Renal cortex interstitium (tissue), 15 donors: ENCODE measurements at places on chromosomes 2 and 18. TPM values are rescaled to one million over a fixed set of nuclear protein-coding genes. Genes with fewer than 3 reads are reported as not detected.

DNA sequence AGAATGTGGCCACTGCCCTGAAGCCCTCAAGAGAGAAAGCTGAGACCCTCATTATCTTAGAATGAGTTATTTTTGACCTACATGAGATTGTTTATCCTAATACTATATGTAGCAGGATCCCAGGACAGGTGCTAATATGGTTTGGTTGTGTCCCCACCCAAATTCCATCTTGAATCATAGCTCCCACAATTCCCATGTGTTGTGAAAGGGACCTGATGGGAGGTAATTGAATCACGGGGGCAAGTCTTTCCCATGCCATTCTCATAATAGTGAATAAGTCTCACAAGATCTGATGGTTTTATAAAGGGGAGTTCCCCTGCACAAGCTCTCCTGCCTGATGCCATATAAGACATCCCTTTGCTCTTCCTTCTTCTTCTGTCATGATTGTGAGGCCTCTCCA, 76.8 kb downstream of the CCBE1 start:
- no peak for DNase-seq

GRCh38 chr2:19048593-19049266, 309.7 kb downstream of the OSR1 start:
- no peak for DNase-seq

- DNase-seq = no peak
Observed at GRCh38 chr2:99715956-99716355, 226.1 kb upstream of the REV1 start.

- DNase-seq = no peak
Observed at GRCh38 chr18:13175754-13176210, 42.8 kb upstream of the LDLRAD4 start.

DNA sequence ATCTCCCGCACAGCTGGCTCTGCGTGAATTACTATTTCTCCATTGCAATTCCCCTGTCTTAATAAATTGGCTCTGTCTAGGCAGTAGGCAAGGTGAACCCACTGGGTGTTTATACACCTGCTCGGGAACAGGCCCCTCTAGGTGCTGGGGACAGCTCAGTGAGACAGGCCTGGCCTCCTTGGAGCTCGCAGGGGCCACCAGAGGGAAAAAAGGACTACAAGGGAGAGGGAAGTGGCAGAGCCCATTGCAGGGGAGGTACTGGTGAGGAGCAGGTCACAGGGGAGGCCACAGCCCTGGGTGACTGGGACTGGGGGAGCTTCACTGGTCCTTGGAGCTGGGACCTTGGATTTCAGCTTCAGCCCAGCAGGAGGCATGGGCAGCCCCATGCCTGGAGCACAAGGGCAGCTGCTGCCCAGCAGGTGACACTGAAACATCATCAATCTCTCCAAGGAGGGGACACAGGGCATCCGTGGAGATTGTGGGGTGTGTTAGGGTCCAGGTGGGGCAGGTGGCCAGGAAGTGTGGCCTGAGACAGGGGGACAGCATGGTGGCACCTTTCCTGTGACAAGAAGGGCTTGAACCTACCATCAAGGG, 31.2 kb downstream of the NGEF start:
- DNase-seq = no peak

DNA sequence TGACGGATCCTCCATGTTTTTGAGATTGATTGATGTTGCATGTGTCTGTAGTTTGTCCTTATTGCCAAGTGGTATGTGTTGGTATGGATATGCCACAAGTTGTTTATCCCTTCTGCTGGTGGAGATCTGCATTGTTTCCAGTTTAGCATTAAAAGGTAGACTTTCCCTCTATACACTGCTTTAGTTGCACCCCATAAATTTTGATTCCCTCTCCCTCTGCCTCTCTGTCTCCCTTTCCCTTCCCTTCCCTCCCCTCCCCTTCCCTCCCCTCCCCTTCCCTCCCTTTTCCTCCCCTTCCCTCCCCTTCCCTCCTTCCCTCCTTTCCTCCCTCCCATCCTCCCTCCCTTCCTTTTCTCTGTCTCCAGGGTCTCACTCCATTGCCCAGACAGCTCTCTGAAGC, 18.6 kb upstream of the TOGARAM2 start:
- DNase-seq = no peak

DNA sequence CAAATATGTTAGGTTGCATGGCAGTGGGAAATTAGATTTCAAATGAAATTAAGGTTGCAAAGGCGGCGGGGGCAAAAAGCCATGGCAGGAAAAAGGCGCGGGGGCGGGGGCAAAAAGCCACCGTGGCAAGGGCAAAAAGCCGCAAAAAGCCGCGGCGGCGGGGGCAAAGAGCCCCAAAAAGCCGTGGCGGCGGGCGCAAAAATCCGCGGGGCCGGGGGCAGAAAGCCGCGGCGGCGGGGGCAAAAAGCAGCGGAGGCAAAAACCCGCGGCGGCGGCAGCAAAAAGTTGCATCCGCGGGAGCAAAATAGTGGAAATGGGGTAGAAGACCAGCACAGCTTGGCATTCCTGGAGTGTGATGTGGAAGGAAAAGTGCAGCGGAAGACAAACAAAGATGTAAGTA, 417.1 kb downstream of the ANKRD30B start:
- no peak for DNase-seq

DNA sequence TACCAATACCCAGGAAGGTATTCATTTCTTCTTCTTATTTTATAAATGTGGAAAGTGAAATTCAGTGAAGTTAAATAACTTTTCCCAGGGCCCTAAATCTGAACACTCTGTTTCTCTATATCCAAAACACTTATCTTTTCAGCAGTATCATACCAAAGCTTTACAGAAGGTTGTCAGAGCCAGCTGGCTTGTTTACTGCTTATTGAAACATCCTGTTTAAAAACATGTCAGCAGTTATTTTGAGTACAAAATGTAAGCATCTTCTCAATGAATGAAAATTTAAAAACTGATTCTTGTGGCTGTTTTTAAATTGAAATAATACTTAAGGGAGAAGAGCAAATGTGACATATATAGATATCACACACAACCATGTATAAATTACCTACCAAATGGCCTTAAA, 11.3 kb upstream of the CDH19 start:
- DNase-seq = no peak

DNA sequence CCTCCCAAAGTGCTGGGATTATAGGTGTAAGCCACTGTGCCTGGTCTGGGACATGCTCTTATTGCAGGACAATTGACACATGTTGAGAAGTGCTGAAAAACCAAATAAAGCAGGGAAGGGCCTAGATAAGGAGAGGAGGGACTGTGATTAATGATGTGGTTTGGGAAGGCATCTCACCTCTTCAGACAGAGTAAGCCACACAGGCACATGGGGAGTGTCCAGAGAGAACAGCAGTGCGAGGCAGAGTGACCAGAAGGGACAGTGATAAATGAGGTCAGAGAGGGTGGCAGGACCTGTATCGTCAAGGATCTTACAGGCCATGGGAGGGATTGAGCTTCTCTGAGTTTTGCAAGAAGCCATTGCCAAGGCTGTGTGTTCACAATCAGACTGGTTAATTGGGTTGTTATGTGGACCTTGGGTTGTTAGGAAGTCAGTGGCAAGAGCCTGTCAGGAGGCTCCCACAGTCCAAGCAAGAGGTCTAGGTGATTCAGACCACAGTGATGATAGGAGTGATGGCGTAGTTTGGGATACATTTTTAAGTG, 58.5 kb downstream of the EIF5B start:
- DNase-seq = no peak

DNA sequence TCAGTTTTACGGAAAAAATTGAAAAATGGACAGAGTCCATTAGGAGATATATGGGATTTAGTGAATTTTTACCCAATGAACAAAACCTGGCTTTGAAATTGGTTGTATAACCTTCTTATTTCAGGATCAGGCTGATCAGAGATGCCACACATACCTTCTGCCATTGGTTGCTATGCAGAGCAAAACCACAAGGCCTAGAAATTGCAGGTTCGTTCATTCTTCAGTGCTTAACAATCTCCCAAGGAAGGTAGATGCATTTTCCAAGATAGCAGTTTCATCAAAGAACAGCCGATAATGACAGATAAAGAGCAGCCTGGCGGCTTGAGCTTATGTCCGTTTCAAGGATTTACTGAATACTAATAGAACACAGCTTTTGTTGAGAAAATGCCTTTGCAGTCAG, 868.8 kb downstream of the EPHA4 start:
- no peak for DNase-seq

DNA sequence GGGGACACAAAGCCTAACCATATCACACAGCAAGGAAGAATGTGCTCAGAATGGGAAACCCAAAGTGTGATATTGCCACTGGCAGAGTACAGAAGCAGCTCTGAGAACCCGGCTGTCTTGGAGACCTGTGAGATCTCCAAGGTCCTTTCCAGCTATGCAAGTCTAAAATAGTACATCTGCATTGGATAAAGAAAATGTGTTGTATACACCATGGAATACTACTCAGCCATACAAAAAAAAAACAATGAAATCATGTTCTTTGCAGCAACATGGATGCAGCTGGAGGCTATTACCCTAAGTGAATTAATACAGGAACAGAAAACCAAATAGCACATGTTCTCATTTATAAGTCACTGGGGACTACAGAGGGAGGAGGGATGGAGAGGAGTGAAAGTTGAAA, 36.5 kb upstream of the RFX8 start:
- DNase-seq = no peak

GRCh38 chr2:32697156-32697555, 69.3 kb downstream of the TTC27 start:
- no peak for DNase-seq

- no peak for DNase-seq
Observed at GRCh38 chr2:143356736-143357446, 227.7 kb downstream of the ARHGAP15 start.

GRCh38 chr18:78622251-78622906, 357.2 kb upstream of the SALL3 start:
- DNase-seq = no peak

GRCh38 chr2:26577442-26578112, 63.6 kb downstream of the CIB4 start:
- DNase-seq = no peak

GRCh38 chr18:67875944-67876343, 359.4 kb upstream of the DSEL start:
- DNase-seq = no peak

DNA sequence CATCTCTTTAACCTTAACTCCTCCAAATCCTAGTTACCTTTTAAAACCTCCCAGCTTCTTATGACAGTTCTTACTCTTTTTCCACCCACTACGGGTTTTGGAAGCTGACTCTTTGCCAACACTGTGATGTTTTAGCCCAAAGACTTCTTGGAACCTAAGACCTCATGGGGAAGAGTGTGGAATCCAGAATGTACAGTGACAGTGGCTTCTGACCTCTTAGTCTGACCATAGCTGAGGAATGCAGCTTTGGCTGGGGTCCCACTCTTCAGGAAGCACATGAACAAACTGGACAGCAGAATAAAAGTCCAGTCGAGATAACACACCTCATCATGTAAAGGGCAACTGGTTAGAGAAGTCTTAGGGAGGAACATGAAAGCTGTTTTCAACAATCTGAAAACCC, 161.1 kb upstream of the PKDCC start:
- DNase-seq = no peak

DNA sequence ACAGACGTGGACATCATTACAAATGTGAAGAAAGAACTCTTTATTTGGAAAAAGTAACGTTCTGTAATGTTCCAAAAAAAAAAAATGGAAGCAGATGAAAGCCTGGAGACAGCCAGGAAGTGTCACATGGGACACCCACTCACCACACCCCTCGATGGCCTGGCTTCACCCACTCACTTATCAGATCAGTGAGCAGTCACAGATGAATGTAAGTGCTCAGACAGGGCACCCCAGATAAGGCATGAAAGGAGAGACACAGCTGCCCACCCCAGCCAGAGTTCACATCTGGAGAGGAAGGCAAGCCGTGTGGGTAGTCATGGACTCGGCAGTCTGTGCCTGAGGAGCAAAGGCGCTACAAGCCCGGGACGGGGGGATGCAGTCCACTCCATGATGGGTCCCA, 105.2 kb downstream of the SEPTIN10 start:
- no peak for DNase-seq

GRCh38 chr2:178715366-178715765, 91.9 kb downstream of the TTN start:
- no peak for DNase-seq

DNA sequence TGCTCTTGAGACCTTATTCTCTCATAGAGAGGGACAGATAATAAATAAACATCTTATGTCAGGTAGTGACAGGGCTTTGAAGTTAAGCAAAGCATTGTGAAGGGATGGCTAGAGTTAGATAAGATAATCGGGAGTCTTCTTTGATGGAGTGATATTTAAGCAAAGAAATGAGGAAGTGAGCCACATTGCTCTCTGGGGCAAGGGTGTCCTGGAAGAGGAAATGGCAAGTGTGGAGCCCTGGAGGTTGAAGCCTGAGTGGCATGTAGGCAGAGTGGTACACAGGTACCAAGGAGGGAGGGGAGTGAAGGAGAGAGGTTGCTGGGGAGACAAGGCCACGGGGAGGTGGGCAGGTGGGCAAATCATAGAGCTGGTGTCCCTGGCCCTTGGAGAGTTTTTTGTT, 110.2 kb downstream of the CTAGE1 start:
- DNase-seq = no peak

The TNS1 gene
- polyA plus RNA-seq = 60.6 TPM

The NEU2 gene
- not detected for polyA plus RNA-seq

The TMEM169 gene
- polyA plus RNA-seq = 14.8 TPM

The ARL4C gene
- polyA plus RNA-seq = 54.6 TPM

The LCT gene
- polyA plus RNA-seq = 0.05 TPM

The CYP26B1 gene
- 13.5 TPM for polyA plus RNA-seq

The SERPINB10 gene
- polyA plus RNA-seq = not detected
